ENCODE measurements at places on chromosomes 5 and 9.

DNA sequence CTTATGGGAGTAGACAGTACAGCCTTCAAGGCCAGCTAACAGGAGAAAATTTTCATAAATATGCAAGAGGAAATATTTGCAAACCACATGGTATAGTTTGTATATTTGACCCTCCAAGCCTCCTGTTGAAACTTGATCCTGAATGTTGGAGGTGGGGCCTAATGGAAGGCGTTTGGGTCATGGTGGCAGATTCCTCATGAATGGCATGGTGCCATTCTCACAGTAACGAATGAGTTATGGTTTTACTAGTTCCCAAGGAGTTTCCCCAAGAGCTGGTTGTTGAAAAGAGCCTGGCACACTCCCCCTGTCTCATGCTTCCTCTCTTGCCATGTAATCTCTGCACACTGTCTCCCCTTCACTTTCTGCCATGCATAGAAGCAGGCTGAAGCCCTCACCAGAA lies 3.3 kb upstream of the PAIP1 start:
- no peak for DNase-seq

- DNase-seq, result no peak
These were observed 51.1 kb downstream of the TTC1 start for GRCh38 chr5:160060001-160060400.

GRCh38 chr5:133950821-133951612 lies 17.4 kb downstream of the C5orf15 start:
- DNase-seq, result no peak

DNA sequence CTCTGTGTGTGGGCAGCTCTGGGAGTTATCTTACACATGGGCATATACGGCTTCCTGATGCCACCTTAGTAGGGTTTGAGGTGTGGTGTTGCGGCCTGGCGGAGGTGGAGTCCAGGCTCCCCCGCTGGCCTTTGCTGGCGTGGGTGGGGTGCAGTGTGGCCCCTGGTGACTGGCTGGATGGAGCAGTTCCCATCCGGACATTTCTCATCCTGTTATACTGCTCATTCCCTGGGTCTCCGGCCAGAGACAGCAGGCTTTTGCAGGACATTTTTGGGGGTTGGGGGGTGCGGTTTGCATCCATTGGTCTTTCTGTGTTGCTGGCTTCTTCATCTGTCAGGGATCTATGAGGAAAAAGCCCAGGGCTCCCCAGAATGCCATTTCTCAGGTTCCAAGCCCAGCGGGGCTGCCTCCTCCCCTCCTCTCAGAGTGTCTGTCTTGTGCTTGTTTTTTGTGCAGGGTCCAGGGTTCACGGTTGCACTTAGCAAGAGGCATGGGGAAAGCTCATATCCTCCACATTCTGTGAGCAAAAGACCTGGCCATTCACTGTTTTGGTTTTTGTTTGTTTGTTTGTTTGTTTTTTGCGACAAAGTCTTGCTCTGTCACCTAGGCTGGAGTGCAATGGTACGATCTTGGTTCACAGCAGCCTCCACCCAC lies 22.3 kb downstream of the NDUFS6 start:
- DNase-seq, result no peak

DNA sequence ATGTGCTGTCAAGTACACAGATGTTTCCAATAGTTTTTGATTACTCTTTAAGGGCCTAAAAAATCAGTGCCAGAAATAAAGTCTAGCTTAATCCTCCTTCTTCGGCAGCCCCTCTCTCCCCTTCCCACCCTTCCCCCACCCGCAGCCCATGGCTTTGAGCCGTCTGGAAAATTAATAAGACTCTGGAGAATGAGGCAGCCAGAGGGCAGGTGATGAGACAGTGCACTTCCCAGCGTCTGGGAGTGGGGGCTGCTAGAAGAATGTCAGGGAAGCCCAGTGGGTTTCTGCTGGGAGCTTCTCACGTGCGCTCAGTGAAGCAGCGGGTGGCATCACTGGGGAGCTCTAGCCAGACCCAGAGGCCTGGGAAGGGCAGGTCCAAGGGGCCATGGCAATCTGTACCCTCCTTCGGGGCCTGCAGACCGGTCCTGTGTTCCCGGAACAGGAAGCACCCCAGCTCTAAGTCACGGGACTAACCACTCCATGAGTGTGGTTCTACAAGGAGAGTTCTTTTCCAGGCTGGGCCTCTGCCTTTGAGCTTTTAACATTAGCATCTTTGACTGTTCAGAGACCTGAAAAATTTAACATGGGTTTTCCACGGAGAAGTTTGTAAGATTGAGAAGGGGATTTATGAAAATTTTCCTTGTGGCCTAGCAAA lies 164.8 kb upstream of the OTULINL start:
- DNase-seq, result no peak

- no peak for DNase-seq
These were observed 100.4 kb downstream of the GLDC start for GRCh38 chr9:6545017-6545691.

DNA sequence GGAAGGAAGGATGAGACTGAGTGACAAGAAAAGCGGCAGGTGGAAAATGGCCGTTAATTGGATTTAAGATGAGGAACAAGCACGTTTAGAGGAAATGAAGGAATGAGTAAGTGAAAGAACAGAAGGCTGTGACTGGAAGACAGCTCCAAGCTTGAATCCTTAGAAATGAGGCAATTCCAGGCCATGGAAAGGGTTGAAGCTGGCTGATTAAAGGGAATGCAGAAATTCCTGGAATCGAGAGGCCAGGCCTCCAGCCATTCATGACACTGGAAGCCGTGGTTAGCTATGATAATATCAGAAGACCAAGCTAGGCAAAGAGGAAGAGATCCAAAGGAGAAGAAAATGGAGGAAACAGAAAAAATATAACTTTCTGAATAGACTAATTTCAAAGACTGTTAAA lies 84.2 kb downstream of the ARL15 start:
- DNase-seq, result no peak

DNA sequence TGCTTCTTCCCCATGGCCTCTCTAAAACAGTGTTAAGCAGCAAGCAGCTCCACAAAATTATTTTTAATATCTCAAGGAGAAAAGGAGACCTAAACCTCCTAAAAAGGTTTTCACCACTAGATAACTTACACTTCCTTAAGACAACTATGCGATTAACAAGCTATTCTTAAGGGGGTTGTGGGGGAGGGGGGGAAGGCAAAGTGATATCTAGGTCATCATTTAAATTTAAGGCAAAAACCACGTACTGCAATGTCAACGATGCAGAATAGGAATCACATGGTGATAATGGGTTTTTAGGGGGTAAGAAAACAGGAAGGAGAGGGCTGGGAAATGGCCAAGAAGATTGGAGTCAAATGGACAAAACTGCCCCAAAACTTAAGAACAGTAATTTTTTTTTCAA lies 32.6 kb downstream of the CSNK1A1 start:
- DNase-seq, result no peak

GRCh38 chr9:109639674-109640579 lies 140.1 kb upstream of the PALM2AKAP2 start:
- DNase-seq, result no peak

All from DMS79 (cell line).